ENCODE measurements at places on chromosomes 2 and 18. TPM values are rescaled to one million over a fixed set of nuclear protein-coding genes. Genes with fewer than 3 reads are reported as not detected.

Gene B4GALT6
- 5.6 TPM for total RNA-seq

Gene TXNDC2
- not detected for total RNA-seq

Gene ANKRD62
- not detected for total RNA-seq

Gene RNF103
- total RNA-seq, result 61.6 TPM

Gene RPIA
- total RNA-seq, result 5.1 TPM

Gene SIGLEC15
- 1.9 TPM for total RNA-seq

Gene COL6A3
- total RNA-seq, result 61.6 TPM

GRCh38 chr2:37780387-37780676 is 108.9 kb upstream of the CDC42EP3 start:
- H3K27ac ChIP-seq, result no peak overlapping the region
- no peak overlapping the region for H3K4me3 ChIP-seq
- H3K27me3 ChIP-seq, result no peaks in the 10 kb centered on the region
- no peaks in the 10 kb centered on the region for H3K36me3 ChIP-seq
- no peak for DNase-seq

DNA sequence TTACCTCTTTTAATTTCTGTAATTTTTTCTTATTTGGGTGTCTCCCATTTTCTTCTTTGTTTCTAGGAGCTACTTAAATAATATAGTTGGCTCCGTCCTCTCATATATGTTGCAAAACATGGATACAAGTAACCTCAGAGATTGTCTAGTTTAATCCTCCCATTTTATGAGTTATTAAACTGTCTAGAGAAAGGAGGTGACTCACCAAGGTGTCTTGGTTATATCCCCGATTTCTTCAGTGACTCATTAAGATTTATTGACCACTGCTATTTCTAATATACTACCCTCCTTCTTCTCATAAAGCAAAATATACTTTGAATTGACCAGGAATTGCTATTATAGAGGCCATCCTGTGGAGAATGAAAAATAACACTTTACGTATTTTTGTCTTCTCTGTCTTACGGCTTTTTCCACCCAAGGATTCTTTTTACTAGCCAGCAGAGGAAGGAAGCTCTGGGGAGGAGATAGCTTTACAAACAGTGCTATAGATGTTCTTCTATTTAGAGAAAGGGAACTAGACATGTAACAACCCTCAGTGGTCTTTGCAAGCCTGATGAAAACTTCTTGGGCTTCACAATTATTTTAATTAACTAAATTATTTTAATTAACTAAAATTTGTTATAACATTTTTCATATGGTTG is 300.4 kb upstream of the TNP1 start:
- H3K27me3 ChIP-seq, result no peaks in the 10 kb centered on the region
- no peak overlapping the region for H3K27ac ChIP-seq
- no peaks in the 10 kb centered on the region for H3K36me3 ChIP-seq

- DNase-seq, result no peak
- no peaks in the 10 kb centered on the region for H3K4me1 ChIP-seq
- H3K27ac ChIP-seq, result peak overlapping the region; percentile 28
Measured at GRCh38 chr18:76518860-76519538, 24.0 kb upstream of the ZNF516 start.

- H3K4me1 ChIP-seq, result no peaks in the 10 kb centered on the region
- no peak overlapping the region for H3K4me3 ChIP-seq
- H3K27me3 ChIP-seq, result no peaks in the 10 kb centered on the region
- H3K36me3 ChIP-seq, result no peaks in the 10 kb centered on the region
Measured at GRCh38 chr2:241799522-241800197, 9.3 kb upstream of the NEU4 start.

GRCh38 chr2:151672277-151672676 is 62.0 kb downstream of the NEB start:
- H3K4me1 ChIP-seq, result no peaks in the 10 kb centered on the region
- H3K36me3 ChIP-seq, result peaks cover 11% of the 10 kb centered on the region
- H3K27me3 ChIP-seq, result no peaks in the 10 kb centered on the region
- H3K27ac ChIP-seq, result no peak overlapping the region
- DNase-seq, result no peak

- H3K36me3 ChIP-seq, result no peaks in the 10 kb centered on the region
- DNase-seq, result no peak
- H3K27me3 ChIP-seq, result no peaks in the 10 kb centered on the region
- no peaks in the 10 kb centered on the region for H3K4me1 ChIP-seq
- no peak overlapping the region for H3K4me3 ChIP-seq
Measured at GRCh38 chr2:216350214-216350791, 22.0 kb downstream of the MARCHF4 start.

GRCh38 chr2:54659527-54659926 is 63.9 kb upstream of the EML6 start:
- no peaks in the 10 kb centered on the region for H3K27me3 ChIP-seq
- peaks cover 95% of the 10 kb centered on the region for H3K36me3 ChIP-seq
- H3K4me3 ChIP-seq, result no peak overlapping the region
- DNase-seq, result no peak

GRCh38 chr18:35127201-35127600 is 86.0 kb downstream of the MAPRE2 start:
- no peak for DNase-seq
- no peak overlapping the region for H3K27ac ChIP-seq

DNA sequence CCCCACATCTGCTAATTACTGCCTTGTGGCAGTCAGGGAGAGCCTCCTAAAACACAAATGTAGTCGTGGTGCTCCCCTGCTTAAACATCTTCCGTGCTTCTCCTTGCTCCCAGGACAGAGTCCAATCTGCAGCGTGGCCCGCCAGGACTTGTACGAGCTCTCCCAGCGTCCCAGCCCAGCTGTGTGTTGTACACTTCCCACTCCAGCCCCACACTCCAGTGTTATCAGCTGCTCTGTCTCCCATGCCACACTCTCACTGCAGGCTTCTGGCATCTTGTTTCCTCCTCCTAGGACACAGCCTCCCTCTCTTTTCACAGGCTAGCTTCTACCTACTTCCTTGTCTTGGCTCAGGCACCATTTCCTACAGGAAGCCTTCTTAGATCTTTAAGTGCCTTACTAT is 199.4 kb downstream of the ALPK2 start:
- H3K27me3 ChIP-seq, result no peaks in the 10 kb centered on the region
- H3K36me3 ChIP-seq, result no peaks in the 10 kb centered on the region
- H3K4me3 ChIP-seq, result no peak overlapping the region
- no peaks in the 10 kb centered on the region for H3K4me1 ChIP-seq

GRCh38 chr2:70959851-70960832 is 18.3 kb upstream of the ANKRD53 start:
- no peak overlapping the region for H3K4me3 ChIP-seq
- H3K4me1 ChIP-seq, result no peaks in the 10 kb centered on the region
- no peak overlapping the region for H3K27ac ChIP-seq
- DNase-seq, result peak; percentile 36

GRCh38 chr2:8407332-8407731 is 274.5 kb upstream of the ID2 start:
- no peak overlapping the region for H3K27ac ChIP-seq
- no peaks in the 10 kb centered on the region for H3K4me1 ChIP-seq
- no peak for DNase-seq
- no peaks in the 10 kb centered on the region for H3K36me3 ChIP-seq
- H3K4me3 ChIP-seq, result no peak overlapping the region

- H3K27ac ChIP-seq, result no peak overlapping the region
- H3K4me3 ChIP-seq, result no peak overlapping the region
- no peaks in the 10 kb centered on the region for H3K27me3 ChIP-seq
- DNase-seq, result no peak
Measured at GRCh38 chr2:188752311-188752710, 221.9 kb upstream of the COL3A1 start.

DNA sequence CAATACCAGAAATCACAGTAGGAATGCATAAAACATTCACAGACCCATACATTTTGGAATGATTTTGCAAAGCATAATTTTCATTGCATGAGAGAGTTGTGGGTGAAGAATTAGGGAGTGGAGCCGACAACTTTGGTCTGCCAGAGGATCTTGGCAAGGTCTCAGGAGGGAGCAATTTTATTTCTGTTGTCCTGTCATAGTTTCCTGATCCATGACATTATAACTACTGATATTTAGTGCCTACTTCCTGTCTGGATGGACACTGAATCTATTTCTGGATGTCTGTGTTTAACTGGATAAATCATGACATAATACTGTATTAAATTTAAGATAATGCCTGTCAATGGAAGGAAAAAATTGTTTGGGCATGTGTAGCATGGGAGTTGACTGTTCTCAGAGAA is 2.4 kb downstream of the ITGA4 start:
- H3K27ac ChIP-seq, result no peak overlapping the region
- no peaks in the 10 kb centered on the region for H3K36me3 ChIP-seq
- no peaks in the 10 kb centered on the region for H3K27me3 ChIP-seq
- no peak overlapping the region for H3K4me3 ChIP-seq
- DNase-seq, result no peak
- peaks cover 9% of the 10 kb centered on the region for H3K4me1 ChIP-seq

DNA sequence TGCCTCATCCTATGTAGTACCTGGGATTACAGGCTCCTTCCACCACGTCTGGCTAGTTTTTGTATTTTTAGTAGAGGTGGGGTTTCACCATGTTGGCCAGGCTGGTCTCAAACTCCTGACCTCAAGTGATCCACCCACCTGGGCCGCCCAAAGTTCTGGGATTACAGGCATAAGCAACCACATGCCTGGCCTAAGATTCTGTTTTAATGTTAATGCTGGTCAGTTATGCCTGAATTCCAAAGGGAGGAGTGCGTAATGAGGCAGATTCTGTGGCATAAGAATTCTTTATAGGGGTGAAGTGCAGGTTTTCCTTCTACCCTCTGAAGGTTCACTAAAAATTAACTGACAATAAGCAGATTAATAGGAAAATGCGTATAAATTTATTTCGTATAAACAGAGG is 1343.8 kb upstream of the LRRTM1 start:
- no peak overlapping the region for H3K4me3 ChIP-seq
- DNase-seq, result no peak
- H3K27me3 ChIP-seq, result no peaks in the 10 kb centered on the region
- no peaks in the 10 kb centered on the region for H3K4me1 ChIP-seq
- no peak overlapping the region for H3K27ac ChIP-seq
- H3K36me3 ChIP-seq, result no peaks in the 10 kb centered on the region

GRCh38 chr2:127655209-127656073 is 9.5 kb downstream of the GPR17 start:
- peak overlapping the region; percentile 88 for H3K27ac ChIP-seq
- no peaks in the 10 kb centered on the region for H3K27me3 ChIP-seq
- no peak for DNase-seq
- H3K4me1 ChIP-seq, result no peaks in the 10 kb centered on the region

DNA sequence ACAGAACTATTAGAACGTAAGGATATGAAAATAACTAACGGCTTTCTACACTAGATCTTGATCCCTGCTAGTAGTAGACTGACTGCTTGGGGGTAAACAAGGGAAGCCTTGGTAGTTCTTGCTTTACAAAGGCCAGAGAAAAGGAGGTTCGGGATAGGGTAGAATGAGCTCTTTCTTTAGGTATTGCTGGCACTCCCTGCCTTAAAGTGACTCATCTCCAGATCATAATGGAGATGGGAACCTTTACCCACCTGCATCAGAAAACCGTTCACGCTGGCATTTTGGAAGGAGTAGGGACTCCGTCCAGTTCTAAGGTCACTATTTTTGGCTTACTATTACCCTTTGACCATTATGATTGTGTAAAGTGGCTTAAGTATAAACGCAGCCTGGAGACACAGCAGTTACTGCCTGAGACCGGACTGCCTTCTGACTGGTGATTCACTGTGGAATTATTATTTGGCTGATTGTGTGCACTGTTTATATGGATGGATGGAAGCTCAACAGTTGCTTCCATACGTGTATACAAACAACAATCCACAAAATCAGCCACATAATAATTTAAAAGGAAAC is 482.5 kb downstream of the STK39 start:
- no peaks in the 10 kb centered on the region for H3K36me3 ChIP-seq
- H3K4me1 ChIP-seq, result no peaks in the 10 kb centered on the region
- H3K4me3 ChIP-seq, result no peak overlapping the region
- no peaks in the 10 kb centered on the region for H3K27me3 ChIP-seq

- no peak overlapping the region for H3K4me3 ChIP-seq
- no peaks in the 10 kb centered on the region for H3K27me3 ChIP-seq
- no peak for DNase-seq
- no peaks in the 10 kb centered on the region for H3K4me1 ChIP-seq
Measured at GRCh38 chr2:5867056-5867455, 174.9 kb downstream of the SOX11 start.

DNA sequence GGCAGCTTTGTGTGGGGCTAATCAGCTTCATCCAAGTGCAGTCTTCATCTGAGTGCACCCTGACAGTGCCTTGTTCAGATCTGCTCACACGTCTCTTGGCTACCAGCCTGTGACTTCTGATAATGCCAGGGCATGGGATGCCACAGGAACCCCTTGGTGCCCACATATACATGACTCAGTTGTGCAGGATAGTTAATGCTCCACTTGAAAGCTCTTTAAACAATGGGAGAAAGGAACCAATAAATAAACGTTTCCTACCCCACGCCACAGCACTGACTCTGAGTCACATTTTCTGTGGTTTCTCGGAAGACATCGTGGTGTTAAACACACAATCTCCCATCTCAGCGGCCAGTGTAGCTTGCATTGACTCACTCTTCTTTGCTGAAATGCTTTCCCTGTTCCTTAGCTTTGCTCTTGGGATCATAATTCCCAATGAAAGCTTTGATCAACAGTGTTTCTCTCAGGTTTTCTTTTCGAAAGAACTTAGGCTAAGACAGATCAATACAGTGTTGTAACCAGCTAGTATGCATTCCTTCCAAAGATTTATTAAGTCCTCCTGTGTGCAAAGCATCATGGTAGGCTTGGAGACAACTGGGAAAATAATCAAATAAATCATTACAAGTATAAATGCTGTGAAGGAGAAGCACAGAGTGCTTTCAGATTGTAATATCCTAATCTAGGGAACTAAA is 142.0 kb downstream of the COPS8 start:
- H3K27ac ChIP-seq, result no peak overlapping the region
- no peaks in the 10 kb centered on the region for H3K36me3 ChIP-seq
- H3K4me3 ChIP-seq, result no peak overlapping the region
- H3K4me1 ChIP-seq, result peaks cover 39% of the 10 kb centered on the region

GRCh38 chr18:45276878-45277277 is 338.4 kb upstream of the SLC14A2 start:
- no peak for DNase-seq
- H3K27ac ChIP-seq, result no peak overlapping the region
- no peaks in the 10 kb centered on the region for H3K4me1 ChIP-seq
- no peaks in the 10 kb centered on the region for H3K27me3 ChIP-seq
- no peak overlapping the region for H3K4me3 ChIP-seq
- no peaks in the 10 kb centered on the region for H3K36me3 ChIP-seq

- no peak overlapping the region for H3K27ac ChIP-seq
- no peak overlapping the region for H3K4me3 ChIP-seq
- DNase-seq, result no peak
- H3K27me3 ChIP-seq, result no peaks in the 10 kb centered on the region
- no peaks in the 10 kb centered on the region for H3K4me1 ChIP-seq
Measured at GRCh38 chr2:105129722-105130232, 91.9 kb downstream of the MRPS9 start.

DNA sequence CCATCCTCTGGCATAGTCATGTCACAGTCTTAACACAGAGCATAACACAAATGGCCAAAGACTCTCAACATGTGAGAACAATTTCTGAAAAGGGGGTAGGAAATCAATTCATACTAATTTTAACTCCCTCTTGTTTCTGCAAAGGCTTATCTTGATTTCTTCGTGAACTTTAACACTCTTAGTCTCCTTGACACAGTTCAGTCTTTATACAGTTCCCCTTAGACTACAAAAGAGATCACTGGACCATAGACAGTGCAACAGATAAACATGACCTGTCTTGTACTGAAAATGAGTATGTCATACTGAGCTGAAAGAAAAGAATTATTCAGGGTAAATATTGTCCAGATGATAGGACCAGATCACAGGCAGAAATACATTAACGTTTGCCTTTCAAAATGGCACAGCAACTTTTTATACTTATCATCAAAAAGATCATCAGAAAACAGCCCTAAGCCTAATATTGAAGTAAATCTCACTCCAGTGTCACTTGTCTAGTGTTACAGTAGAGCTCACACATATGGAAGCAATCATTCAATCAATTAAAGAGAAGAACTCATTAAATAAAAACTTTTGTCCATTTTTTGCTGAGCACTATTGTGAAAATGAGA is 56.4 kb upstream of the VRK2 start:
- no peaks in the 10 kb centered on the region for H3K27me3 ChIP-seq
- no peak for DNase-seq
- H3K36me3 ChIP-seq, result no peaks in the 10 kb centered on the region
- no peak overlapping the region for H3K27ac ChIP-seq
- no peaks in the 10 kb centered on the region for H3K4me1 ChIP-seq
